ENCODE measurements at places on chromosomes 11 and 22.

GRCh38 chr11:94539420-94539819 is 4.3 kb upstream of the FUT4 start:
- no peak for DNase-seq

- DNase-seq: no peak
These were observed 116.1 kb downstream of the UVRAG start for GRCh38 chr11:75931124-75931523.

GRCh38 chr22:36101756-36102155 is 58.8 kb downstream of the APOL3 start:
- no peak for DNase-seq

DNA sequence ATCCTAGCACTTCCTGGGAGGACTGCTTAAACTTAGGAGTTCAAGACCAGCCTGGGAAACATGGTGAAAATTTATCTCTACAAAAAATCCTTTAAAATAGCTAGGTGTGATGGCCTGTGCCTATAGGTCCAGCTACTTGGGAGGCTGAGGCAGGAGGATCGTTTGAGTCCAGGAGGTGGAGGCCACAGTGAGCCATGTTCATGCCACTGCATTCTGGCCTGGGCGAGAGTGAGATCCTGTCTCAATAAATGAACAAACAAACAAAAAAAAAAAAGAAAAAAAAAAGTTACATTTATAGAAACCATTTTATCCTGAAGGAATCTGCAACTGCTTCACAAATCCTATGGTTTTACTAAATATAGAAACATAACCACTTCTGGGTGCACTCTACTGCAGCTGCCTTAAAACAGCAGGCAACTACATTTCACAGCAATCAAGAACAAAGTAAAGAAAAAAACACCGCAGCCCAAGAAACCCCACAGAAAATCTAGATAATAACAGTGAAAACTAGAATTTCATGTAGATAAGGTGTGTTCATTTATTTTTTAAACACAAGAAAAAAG is 75.9 kb upstream of the GAB2 start:
- no peak for DNase-seq

Measured in GM04503 (cell line).